ENCODE measurements at places on chromosomes 13 and 19.

- no peak for DNase-seq
Measured at GRCh38 chr19:18089726-18090125, 3.0 kb upstream of the IL12RB1 start.

GRCh38 chr19:47093841-47094240 lies 19.7 kb downstream of the ZC3H4 start:
- DNase-seq = no peak

DNA sequence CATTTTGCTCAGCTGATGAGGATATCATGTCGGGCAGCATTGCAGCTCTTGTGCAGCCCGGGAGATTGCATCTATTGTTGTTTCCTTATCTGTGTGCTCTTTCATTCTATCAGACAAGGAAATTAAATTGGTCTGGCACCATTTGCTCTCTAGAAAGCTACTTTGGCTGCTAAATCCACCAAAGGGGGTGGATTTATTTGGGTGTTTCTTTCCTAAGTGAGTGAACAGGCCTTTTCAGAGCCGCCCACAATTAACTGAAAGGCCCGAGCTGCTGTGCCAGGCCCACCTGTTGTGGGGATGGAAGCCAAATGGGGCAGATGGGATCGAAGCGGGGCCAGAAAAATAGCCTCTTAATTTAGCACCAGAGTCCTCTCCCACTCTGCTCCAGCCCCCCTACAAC lies 99.4 kb downstream of the DNAJC15 start:
- DNase-seq = no peak

- DNase-seq = no peak
Measured at GRCh38 chr13:108927615-108928014, 298.2 kb downstream of the MYO16 start.

DNA sequence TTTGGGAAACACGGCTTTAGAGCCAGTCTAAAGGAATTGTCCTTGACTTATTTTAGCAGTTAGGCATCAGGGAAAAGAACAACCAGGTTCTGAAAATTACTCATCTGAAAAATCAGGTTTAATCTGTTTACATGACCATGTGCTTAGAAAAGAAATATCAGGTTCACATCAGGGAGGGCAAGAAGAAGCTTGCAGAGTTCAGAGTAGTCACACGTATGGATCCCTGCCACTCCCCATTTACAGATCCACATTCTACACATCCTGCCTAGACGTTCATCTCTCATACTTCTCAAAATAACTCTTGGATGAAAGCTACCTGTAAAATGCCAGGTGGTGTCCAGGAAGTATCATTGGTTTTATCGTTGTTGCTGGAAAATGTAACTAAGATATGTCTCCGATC lies 14.0 kb upstream of the PHF11 start:
- DNase-seq = no peak

All from psoas muscle (tissue), 8 donors.